ENCODE measurements at places on chromosomes 5 and 9. TPM values are rescaled to one million over a fixed set of nuclear protein-coding genes. Genes with fewer than 3 reads are reported as not detected.

DNA sequence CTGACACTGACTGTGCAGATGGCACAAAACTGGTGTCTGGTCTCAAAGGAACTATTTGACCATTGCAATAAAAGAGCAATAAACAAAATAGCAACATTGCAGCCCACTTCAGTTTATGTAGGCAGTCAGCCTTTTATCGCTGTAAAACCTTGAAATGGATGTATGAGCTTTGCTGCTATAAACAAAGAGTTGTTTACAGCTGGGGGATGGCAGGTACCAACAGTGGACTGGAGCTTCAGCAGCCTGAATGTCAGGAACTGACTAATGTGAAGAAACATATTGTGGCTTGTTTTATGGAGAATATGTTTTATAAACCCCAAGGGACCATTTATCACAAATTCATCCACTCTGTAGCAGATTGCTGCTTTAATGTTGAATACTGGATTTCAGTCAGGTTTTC is 78.0 kb downstream of the PTPRD start:
- no peak for DNase-seq

The ENTPD2 gene
- total RNA-seq = not detected

- no peak for DNase-seq
These were observed 219.1 kb downstream of the NDUFS4 start for GRCh38 chr5:53779541-53779981.

GRCh38 chr9:128022886-128023285 is 42.1 kb upstream of the EEIG1 start:
- DNase-seq = no peak

The SURF1 gene
- total RNA-seq = 35.9 TPM

- DNase-seq = no peak
These were observed 39.6 kb upstream of the SYNPO start for GRCh38 chr5:150600616-150601490.

DNA sequence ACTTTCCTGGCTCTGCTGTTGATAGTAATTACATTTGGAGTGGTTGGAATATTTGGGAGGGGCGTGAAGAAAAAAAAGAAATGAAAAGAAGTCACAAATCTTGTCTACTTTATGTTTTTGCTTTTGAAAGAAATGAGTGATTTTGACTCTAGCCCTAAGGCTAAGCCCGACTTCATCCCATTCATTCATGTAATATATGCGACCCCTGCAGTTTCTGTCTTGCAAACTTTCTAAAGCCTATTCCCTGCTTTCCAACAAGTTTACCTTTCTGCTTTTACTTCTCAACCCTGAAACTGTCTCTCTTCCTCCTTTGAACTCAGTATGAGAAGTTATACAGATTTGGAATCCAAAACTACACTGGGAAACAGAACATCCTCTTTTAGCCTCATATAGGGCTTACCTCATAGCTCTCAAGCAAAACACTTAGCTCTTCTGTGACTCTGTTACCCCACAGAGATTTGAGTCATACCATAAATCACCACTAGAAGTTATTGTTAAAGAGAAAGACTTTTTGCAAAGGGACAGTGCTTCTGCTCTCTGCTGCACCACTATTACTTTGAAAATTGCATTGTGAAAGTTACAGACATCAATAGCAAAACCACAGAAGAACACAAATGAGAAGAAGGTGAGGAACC is 1.6 kb downstream of the CFAP95 start:
- DNase-seq = no peak

GRCh38 chr5:145449794-145450193 is 385.3 kb downstream of the PRELID2 start:
- no peak for DNase-seq

DNA sequence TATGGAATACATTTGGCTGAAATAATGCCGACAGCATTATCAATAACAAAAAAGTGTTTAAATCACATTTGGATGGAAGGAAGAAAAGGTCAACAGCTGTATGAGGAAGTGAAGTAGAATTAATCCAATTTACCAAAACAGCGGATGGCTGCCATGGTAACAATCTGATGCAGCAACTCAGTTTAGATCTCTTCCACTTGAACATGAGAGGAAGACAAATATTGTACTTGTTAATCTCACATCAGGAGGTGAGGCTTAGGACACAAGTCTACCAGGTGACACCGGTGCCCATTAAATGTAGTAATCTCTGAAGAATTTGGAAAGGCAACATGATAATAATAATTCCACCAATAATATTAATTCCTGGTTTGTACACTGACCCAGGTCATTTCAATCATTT is 2.4 kb downstream of the RASEF start:
- DNase-seq = no peak

The FSTL4 gene
- not detected for total RNA-seq

The GRXCR2 gene
- total RNA-seq = not detected

DNA sequence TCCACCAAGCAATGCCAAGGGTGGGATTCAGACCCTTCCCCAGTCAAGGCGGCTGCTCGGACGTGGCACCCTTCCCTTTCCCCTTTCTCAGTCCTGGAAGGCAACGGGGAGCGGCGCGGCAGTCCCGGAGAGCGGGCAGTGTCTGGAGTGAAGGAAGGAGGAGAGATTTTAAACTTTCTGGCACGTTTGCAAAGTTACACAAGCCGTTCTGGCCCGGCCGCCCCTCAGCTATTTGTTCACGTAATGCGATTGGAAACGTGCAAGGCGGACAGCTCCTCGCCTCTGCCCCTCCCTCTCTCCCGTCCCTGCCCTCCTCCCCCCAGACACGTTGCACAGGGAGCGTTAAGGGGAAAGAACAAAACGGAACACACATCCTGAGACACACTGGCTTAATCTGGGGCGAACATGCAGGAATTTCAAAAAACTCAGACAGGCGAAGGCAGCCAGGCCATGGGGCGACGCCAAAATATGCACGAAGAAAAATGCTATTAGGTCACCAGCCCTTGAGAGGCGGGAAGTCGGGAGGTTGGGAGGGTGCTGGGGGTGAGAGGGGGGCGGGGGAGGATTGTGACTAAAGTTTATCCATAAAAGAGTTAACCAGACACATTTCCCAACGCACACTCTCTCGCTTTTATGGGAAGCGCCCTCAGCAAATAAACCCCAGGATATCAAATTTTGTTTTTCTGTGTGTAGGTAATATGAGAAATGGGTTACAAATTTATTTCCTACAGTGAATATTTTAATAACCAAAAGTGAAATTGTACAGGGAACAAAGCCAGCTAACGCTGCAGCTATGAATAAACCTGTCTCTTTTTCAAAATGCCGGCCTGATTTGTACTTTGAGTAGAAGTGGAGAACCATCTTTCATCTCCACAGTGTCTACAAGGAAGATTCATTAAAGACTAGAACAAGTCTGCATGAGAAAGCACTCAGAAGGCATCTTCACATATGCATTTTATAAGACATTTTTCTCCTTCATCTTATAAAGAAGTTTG is at the start of gene LOX:
Gene LOX, minus strand, starts transcription at position 144 of the 995 bp plus-strand sequence. CDS start 274 bp downstream, outside the sequence.
- no peak for DNase-seq

DNA sequence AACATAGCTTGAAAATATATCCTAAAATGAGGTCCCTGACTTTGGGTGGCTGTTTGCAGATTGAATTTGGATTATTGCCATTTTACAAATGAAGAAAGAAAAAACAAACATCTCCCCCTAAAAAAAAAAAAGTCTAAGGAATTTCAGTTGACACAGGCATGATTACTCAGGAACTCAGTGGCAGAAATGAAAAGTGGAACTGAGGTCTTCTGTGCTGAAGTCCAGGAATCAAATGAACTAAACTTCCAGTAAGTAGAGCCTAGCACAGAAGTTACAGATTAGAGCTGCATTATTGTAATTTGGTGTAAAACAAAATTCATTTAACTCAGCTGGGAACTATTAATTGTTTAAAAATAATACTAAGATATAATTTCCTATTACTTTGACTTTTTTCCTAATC is 26.7 kb downstream of the FAM170A start:
- no peak for DNase-seq

The BICD2 gene
- total RNA-seq = 26.7 TPM

The PCDHA2 gene
- not detected for total RNA-seq

GRCh38 chr5:67435032-67435431 is 238.4 kb upstream of the CD180 start:
- no peak for DNase-seq

- no peak for DNase-seq
These were observed 56.1 kb downstream of the CFAP90 start for GRCh38 chr5:7794823-7795222.

- peak; percentile 76 for DNase-seq
These were observed 4.0 kb downstream of the SNX30 start for GRCh38 chr9:112754578-112754977.

- DNase-seq = no peak
These were observed 194.2 kb downstream of the CDK5RAP2 start for GRCh38 chr9:120385606-120386389.

- DNase-seq = no peak
These were observed 25.5 kb downstream of the GRAMD2B start for GRCh38 chr5:126448720-126449119.

DNA sequence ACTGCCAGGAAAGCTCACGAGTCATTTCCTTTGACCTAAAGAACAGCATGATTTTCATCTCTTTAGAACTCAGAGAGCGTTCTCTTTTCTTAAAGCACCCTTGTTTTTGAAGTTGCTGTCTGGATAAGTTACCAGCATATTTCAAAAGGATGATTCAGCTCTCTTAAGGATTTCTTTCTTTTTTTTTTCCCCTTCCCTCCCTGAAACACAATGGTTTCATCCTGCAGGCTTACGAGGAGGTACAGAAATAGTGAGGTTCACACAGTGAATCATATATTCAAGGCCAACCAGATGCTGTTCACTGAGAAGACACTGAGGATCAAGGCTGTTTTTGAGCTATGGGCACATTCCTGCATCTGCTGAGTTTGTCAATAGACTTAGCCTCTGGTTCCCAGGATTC is 257.2 kb downstream of the KIF4B start:
- no peak for DNase-seq

DNA sequence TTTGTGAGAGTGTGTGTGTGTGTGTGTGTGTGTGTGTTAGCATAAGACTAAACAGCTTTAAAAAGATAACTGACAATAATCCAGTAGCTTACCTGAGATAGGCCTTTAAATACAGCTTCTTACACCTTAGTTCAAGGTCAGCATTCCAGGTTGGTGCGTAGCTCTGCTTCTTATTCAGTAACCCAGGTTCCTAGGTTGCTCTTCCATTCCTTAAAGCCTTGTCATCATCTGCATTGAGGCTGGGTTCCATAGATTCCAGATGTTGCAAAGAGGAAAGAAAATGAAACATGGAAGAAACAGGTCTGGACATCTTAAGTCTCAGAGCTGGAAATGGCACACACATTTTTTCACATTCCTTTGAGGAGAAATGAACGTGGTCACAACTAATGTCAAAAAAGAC is 53.9 kb upstream of the CAMK4 start:
- DNase-seq = no peak

DNA sequence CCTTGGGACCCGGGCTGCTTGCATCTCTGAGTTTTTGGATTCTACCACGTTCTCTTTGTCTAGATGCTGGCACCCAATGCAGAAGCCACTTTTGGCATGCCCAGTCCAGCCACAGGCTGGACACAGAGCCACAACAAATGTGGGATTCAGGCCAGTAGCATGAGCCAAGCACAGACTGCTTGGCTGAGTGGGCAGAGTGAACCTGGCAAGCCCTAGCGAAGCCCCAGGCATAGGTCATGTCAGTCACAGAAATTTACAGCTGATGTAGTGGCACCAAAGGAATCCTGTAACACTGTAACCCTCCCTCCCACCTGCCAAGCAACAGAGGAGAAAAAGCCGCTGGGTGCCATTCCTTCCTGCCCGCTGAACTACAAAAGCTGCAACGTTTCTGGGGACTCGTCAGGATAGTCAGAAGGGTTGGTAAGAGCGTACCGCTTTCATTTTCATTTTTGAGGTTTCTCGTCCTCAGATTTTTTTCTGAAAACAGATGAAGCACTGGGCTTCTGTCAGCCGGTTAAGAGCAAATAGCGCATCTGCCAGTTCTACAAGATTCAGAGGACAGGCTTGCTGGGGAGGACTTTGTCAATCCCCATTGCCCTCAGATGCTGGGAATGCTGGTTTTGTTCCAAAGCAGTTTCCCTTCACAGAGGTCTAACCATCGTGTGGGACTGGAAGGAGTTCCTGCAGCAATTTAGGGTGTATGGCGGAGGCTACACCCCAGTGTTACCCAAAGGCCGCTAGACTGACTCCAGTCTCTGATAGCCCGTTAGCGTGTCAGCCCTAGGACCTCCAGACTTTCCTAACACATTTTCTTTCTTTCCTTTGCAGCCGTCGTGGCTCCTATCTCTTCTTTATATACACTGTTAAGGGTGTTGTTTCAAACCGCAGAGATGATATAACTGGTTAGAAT is 399.0 kb downstream of the HTR1A start:
- no peak for DNase-seq

The GGTA1 gene
- total RNA-seq = not detected

- no peak for DNase-seq
These were observed 32.8 kb upstream of the TNFAIP8 start for GRCh38 chr5:119322948-119323537.

DNA sequence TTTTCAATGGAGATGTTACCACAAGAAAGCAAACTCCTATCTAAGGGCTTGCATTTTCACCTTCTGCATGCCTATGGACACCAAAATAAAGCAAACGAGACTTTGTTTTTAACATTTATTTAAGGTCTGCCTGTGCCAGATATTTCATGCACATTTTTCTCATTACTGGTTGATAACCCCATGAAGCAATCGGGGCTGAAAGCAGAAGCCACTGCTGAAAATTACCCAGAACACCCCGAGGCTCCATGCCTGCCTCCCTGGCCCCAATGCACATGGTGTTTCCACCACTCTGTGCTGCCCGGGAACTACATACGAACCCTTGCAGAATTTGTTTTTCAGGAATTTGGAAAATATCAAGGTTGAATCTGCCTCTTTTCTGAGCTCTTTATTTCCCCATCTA is 240.1 kb downstream of the NR2F1-AS1 start:
- DNase-seq = no peak

The PPP3R2 gene
- total RNA-seq = not detected

The ELOVL7 gene
- total RNA-seq = 0.18 TPM

- DNase-seq = no peak
These were observed 25.9 kb upstream of the IL17B start for GRCh38 chr5:149404746-149405549.

- no peak for DNase-seq
These were observed 56.1 kb downstream of the TTLL11 start for GRCh38 chr9:122036988-122037387.

All from CD8-positive, alpha-beta memory T cell (primary cell).